Spinal cord (tissue), 10 donors: ENCODE measurements at places on chromosomes 2 and 18. TPM values are rescaled to one million over a fixed set of nuclear protein-coding genes. Genes with fewer than 3 reads are reported as not detected.

MLPH gene
- polyA plus RNA-seq, result 0.62 TPM

DNA sequence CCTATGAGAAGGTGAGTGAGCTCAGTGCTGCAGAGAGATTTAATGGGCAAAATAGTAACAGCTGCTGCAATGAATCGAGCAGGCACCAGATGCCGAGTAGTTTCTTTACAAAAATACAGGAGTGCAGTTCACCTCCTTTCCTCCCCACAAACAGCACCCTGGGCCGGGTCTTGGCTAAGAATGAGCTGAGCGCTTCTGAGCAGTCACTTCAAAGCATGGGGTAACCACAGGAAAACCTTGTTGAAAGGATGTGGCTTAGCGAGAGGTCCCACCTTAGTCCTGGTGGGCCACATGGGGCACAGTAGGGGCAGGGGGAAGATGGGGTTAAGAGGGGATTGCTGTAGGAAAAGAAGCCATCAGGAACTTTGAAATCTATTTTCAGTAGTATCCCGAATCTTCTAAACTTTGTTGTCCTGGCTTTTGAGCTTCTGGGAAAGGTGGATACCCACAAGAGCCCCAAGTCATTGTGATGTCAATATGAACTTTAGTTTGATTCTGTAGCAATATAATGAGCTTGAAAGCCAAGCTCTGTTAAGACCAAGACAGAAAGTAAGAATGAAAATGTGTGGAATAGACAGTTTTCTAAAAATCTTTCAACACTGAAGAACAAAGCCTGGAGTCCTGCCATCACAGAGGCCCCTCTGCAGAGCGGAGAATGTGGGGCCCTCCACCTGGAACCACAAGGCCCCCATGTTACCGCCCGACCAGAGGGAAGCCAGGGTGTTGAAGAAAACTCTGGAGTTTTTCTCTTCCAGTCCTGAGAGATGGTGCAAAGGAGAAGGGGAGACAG, 101.0 kb upstream of the ZNF236 start:
- DNase-seq, result peak; percentile 23

TMEM247 gene
- polyA plus RNA-seq, result not detected

GRCh38 chr2:203586206-203586605, 51.1 kb upstream of the RAPH1 start:
- peak; percentile 93 for DNase-seq

DNA sequence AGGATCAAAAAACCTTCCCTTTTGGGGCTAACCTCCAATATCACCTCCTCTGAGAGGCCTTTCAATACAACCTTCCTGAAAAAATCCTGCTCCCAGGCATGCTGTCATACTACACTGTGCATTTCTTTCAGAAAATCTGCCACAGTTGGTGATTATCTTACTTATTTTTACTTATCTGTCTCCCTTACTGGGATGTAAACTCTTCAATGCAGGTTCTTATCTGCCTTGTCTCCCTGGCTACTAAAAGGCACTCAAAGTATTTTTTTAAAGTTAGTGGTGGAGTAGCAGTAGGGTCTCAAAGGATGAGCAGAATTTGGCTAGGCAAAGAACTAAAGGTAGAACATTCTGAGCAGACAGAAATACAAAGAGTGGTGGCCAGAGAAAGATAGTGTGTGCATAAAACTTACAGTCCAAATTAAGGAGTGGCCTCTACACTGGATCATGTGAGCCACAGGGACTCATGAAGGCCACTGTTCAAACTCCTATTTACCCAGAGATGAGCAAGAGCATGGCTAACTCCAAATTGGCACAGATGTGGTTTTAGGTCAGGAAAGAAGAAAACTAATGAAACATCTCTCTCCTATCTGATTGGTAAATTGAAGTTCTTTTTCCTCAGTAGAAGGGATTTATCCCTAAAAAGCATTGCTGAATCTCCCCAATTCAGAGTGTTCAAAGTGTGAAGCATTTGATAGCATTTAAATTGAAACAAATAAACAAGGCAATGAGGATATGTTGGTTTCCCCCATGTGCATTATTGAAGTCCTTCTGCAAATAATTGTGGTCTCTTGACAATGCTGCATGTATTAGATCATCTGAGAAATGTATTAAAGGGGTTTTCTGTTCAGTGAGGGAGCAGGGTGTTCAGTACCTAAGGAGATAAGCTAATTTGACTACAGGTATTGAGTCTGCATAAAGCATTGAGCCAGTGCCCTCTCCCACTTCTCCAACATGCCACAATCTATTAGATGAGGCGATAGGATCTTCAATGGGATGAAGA, 285.5 kb downstream of the MREG start:
- DNase-seq, result no peak

DLX1 gene
- 0.29 TPM for polyA plus RNA-seq

DNA sequence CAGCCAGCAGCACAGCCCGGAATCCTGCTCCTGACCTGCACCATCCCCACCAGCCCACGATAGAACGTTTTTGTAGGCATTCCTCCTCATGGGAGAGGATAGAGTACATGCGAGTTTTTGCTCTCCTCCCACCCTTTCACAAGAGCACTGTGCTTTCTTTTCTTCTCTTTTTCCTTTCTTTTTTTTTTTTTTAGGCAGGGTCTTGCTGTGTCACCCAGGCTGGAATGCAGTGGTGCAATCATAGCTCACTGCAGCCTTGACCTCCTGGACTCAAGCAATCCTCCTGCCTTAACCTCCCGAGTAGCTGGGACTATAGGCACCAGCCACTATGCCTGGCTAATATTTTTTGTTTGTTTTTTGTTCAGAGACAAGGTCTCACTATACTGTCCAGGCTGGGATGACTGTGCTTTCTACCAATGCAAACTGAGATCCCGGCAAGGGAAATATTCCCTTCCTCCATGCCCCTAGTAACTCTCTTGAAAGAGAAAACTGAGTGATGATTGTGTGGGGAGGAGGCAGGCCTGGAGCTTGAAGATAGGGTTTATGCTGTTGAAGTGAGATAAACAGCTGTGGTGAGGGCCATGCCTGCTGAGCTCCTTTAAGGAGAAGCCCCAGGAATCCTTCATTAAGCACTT, 82.6 kb upstream of the TXNDC2 start:
- DNase-seq, result no peak

FRZB gene
- 33.4 TPM for polyA plus RNA-seq

CDH20 gene
- 42.9 TPM for polyA plus RNA-seq

QPCT gene
- 25.6 TPM for polyA plus RNA-seq

DNA sequence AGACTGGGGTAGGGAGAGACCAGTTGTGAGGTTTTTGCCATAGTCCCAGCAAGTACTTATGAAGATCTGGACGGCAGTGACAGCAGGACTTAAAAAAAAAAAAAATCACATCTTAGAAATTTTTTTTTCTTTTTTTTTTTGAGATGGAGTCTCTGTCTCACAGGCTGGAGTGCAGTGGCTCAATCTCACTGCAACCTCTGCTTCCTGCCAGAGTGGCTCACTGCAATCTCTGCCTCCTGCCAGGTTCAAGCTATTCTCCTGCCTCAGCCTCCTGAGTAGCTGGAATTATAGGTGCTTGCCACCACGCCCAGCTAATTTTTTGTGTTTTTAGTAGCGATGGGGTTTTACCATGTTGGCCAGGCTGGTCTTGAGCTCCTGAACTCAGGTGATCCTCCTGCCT, 22.4 kb upstream of the STAT4 start:
- no peak for DNase-seq

DNA sequence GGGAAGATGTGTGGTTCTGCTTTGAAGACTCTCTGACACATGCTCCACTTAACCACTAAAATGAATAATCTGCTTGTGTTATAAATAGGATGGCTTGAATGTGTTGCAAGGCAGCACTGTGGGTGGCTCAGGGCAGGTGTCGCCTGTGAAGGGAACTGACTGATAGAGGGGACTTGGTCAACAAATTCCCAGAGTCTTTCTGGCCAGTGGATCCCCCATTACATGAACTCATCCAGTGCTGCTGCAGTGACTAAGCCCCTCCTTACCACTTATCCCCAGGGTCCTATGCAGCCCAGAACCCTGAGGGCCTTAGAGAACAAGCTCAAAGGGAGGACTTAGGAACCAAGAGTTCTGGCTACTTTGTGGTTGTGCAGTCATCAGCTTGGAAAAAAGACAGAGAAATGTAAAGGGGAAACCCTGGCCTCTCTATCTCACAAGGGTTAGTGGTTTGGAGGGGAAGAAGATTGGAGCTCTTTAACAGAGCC, 226.2 kb upstream of the TNP1 start:
- DNase-seq, result no peak

DNAH6 gene
- 1.6 TPM for polyA plus RNA-seq

- DNase-seq, result no peak
Measured at GRCh38 chr18:48963586-48964470, 13.1 kb upstream of the SMAD7 start.

DNA sequence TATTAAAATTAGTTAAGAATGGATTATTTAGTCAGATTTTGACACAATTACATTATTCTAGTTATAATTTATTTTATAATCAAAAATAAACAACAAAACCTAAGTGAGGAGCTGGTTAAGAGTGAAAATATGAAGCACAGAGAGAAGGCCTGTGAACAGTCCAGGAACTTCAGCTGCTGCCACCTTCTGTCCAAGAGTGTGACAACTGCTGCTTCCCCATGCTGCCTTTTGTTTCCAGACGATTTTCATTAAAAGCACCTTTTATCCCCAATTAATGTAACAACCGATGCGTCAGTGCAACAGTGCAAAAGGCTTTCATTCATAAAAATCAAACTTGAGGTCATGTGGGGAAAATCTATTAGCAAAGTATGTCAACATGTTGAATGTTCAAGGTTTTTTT, 363.6 kb downstream of the CTNNA2 start:
- DNase-seq, result peak; percentile 91

DNA sequence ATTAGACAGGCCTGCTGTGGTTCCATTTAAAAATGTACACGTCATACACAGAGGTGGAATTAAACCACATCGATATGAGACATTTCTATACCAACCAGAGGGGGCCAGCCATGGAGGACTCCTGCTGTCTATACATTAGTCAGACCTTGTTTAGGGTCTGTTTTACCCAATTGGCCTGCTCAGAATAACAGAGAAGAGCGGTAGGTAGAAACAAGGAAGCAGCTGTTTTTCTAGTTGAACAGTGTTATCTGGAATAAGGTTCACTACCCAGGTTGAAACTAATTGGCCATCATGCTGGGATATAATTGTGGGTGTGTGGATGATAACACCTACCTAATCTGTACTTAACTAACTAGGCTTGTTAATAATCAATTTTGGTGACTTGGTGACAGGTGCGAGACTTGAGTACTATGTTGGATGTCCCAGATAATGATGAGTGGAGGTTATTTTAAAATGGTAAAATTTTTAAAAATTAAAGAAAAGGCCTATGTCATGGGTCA, 47.5 kb downstream of the RHBDD1 start:
- no peak for DNase-seq

TMEM37 gene
- 4.7 TPM for polyA plus RNA-seq

DNA sequence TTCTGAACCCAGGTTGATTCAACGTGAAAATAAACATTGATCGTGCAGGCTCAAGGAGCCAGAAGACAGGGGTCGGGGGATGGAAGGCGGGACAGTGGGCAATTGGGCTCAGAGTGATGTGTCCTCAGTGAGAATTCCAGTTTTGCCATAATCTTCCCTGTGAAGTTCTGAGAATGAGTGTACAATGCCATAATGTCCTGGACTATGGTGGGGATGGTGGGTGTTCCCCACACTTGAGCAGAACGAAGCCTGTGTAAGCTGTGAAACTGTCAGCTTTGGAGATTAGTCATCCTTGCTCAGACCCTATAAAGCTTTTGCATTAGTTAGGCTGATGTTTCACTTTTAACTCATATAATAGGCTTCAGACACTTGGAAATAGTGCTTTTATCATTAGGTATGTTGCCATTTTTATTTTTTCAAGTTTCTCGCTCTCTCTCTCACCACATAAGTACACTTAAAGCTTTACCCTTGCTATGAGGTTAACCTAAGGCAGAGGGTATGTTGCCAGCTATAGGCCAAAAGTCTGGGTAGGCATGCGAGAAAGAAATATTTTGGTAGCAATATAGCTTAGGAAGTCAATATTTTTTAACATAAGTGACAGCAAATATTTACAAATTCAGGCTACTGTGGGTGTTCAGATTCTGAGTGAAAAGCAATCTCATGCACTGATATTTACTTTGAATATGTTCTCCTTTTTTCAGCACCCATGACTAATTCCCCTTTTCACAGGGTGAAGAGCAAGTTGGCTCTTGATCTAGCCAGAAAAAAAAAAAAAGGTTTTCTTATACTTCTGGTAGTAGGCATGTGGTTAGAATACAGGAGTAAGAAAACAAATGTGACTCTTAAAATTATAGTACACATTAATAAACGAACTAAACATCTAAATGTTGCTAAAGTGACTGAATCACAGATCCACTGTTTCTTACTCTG, 47.2 kb downstream of the CDC42EP3 start:
- DNase-seq, result no peak

SOWAHC gene
- polyA plus RNA-seq, result 16.8 TPM

CNDP1 gene
- polyA plus RNA-seq, result 1.1 TPM

FOSL2 gene
- polyA plus RNA-seq, result 4.5 TPM

HOXD10 gene
- 0.98 TPM for polyA plus RNA-seq

- no peak for DNase-seq
Measured at GRCh38 chr2:98665677-98666076, 57.3 kb downstream of the UNC50 start.

- DNase-seq, result no peak
Measured at GRCh38 chr18:77168811-77169311, 36.3 kb upstream of the MBP start.

DNA sequence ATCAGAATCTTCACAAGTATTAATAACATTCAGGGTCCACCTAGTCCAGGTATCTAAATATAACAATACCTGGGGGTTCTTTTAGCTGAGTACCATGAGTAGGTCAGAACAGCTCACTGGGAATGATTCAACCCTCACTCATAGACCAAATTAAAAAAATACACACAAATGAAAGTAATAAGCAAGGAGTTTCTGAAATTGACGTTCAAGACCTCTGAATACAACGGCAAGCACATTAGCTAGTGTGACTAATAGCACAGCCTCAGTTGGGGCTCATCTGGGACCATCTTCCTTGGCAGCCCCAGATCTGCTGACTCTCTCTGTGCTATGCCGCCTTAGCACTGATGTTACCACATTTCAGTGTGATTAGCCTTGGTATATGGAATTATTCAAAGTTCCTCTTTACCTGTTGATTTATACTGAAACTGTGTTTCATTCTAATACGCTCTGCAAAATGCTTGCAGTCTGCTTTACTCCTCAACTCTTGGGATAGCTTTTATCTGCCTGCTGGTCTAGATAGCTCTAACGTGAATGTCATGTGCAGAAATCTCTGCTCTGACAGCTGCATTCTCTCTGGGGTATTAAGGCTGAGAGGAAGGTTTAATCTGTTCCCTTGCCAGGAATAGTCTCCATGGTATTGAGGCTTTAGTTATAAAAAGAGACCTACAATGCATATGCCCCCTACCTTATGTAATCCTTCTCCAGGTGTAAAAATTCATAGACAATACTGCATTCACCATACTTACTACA, 153.3 kb downstream of the METTL4 start:
- DNase-seq, result peak; percentile 6

- no peak for DNase-seq
Measured at GRCh38 chr18:78041218-78041617, 791.6 kb downstream of the GALR1 start.

GRCh38 chr18:49725809-49726674, 87.3 kb downstream of the ACAA2 start:
- DNase-seq, result no peak

DNA sequence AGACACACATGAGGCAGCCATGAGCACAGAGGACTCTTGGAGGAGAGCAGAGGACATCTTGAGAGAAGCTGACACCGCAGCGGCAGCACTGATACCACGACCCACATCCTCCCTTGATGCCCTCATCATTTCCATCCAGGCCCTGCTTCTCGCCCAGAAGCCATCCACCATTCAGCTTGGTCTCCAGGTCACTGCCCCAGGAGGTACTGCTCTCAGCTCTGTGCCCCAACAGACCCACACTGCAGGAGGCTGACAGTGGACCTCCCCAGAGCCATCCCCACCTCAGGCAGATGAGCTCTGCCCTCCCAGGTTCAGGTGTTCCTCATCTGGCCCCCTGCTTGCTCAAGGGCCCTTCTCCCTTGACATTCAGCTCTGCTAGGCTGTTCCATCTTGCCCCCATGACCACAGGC, 74.9 kb downstream of the ACKR3 start:
- no peak for DNase-seq
